ENCODE measurements at places on chromosomes 5 and 9. TPM values are rescaled to one million over a fixed set of nuclear protein-coding genes. Genes with fewer than 3 reads are reported as not detected.

Gene PCSK5
- 27.0 TPM for total RNA-seq

DNA sequence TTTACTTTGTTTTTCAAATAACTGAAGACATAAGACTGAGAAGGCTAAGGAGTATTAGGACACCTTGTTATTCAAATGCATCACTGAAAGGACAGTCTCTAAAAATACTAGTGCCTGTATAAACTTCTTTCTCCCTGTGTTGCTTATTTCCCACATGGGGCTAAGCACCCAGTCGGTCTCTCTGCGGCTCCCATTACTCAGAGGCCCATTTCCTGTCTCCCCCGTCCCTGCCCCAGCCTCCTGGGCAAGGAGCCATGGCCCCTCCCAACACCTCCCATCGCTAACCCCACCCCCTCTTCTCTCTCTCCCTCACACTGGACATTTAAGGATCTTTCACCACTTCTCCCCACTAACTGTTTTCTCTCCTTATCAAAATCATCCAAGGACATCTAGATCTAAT, 81.9 kb downstream of the EBF1 start:
- H3K27me3 ChIP-seq: no peaks in the 10 kb centered on the region
- H3K36me3 ChIP-seq: no peaks in the 10 kb centered on the region
- DNase-seq: peak; percentile 44
- peak overlapping the region; percentile 7 for H3K27ac ChIP-seq
- peaks cover 22% of the 10 kb centered on the region for H3K4me1 ChIP-seq

Gene NTRK2
- 2.8 TPM for total RNA-seq

- H3K4me1 ChIP-seq: no peaks in the 10 kb centered on the region
- no peaks in the 10 kb centered on the region for H3K36me3 ChIP-seq
- H3K27ac ChIP-seq: no peak overlapping the region
- DNase-seq: no peak
- H3K27me3 ChIP-seq: no peaks in the 10 kb centered on the region
These were observed 274.7 kb downstream of the CETN3 start for GRCh38 chr5:90134892-90135291.

GRCh38 chr5:77628840-77629508, 9.5 kb downstream of the OTP start:
- H3K36me3 ChIP-seq: no peaks in the 10 kb centered on the region
- peak overlapping the region; percentile 47 for H3K4me3 ChIP-seq
- H3K4me1 ChIP-seq: peaks cover 23% of the 10 kb centered on the region
- no peak overlapping the region for H3K27ac ChIP-seq

DNA sequence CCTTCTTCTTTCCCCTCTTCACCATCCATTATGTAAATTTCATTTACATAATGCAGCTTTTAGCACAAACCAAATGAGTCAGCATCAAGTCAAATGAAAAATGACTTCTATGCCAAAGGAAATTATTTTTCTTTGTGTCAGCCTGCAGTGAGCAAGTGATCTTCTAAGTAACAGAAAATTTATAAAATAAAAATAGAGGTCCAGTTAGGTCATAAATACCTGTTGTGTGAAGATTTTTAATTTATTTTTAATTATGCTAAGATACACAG, 16.7 kb upstream of the THG1L start:
- H3K27ac ChIP-seq: no peak overlapping the region
- no peaks in the 10 kb centered on the region for H3K36me3 ChIP-seq
- H3K4me1 ChIP-seq: peaks cover 8% of the 10 kb centered on the region
- H3K27me3 ChIP-seq: no peaks in the 10 kb centered on the region
- DNase-seq: no peak

DNA sequence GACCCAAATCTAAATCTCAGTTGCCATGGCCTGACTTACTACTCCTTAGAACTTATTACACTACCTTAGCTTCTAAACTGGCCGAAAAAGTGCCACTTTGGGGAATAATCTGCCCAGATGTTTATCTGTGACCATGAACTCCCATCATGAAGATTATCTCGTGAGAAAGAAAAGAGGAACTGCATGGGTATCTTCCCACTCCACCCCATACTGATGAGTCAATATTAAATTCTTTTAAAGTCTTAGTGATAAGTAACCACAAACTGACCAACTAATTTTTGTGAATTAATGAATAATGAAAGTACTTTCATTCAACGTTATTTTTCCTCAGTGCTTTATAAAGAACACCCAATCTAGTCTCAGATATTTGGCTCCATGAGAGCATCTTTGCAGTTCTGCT, 493.5 kb downstream of the EBF1 start:
- H3K27ac ChIP-seq: no peak overlapping the region
- no peak for DNase-seq
- H3K36me3 ChIP-seq: no peaks in the 10 kb centered on the region
- no peaks in the 10 kb centered on the region for H3K27me3 ChIP-seq
- no peak overlapping the region for H3K4me3 ChIP-seq
- H3K4me1 ChIP-seq: no peaks in the 10 kb centered on the region

Gene TICAM2
- 0.30 TPM for total RNA-seq

DNA sequence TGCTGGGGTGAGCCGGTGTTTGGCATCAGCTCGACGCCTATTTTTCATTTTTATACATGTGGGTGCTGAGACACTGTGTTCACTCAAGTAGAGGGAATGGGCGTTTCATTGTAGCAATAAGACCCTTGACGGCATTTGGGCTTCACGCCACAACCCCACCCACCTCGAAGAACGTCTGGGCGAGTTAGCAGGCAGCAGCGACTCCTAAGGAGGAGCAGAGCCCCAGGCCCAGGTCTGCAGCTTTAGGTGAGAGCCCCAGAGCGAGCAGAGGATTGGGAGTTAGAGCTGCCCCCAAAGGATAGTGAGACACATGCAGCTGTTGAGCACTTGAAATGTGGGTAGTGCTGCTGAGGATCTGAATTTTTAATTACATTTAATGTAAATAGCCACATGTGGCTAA, 1.6 kb upstream of the ZFP62 start:
- no peak for DNase-seq
- H3K4me1 ChIP-seq: peaks cover 9% of the 10 kb centered on the region
- no peak overlapping the region for H3K4me3 ChIP-seq
- H3K27ac ChIP-seq: no peak overlapping the region

DNA sequence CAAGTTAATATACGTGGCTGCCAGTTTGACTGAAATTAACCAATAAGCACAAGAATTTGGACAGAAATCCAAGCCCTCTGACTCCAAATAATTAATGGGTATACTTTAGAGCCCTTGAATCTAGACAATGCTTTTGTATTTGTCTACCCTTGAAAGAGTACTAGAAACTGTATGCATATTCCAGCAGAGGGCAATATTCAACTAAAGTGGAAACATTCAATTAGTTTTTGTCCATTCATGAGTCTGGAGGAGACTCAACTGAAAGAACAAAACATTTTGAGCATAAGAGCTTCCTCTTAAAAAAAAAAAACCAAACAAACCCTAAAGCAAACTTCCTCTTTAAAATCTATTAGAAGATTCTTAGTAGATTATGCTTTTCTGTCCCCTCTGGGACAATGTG, 157.8 kb downstream of the ARHGEF28 start:
- H3K27me3 ChIP-seq: no peaks in the 10 kb centered on the region
- peaks cover 5% of the 10 kb centered on the region for H3K4me1 ChIP-seq
- no peaks in the 10 kb centered on the region for H3K36me3 ChIP-seq
- H3K4me3 ChIP-seq: no peak overlapping the region

DNA sequence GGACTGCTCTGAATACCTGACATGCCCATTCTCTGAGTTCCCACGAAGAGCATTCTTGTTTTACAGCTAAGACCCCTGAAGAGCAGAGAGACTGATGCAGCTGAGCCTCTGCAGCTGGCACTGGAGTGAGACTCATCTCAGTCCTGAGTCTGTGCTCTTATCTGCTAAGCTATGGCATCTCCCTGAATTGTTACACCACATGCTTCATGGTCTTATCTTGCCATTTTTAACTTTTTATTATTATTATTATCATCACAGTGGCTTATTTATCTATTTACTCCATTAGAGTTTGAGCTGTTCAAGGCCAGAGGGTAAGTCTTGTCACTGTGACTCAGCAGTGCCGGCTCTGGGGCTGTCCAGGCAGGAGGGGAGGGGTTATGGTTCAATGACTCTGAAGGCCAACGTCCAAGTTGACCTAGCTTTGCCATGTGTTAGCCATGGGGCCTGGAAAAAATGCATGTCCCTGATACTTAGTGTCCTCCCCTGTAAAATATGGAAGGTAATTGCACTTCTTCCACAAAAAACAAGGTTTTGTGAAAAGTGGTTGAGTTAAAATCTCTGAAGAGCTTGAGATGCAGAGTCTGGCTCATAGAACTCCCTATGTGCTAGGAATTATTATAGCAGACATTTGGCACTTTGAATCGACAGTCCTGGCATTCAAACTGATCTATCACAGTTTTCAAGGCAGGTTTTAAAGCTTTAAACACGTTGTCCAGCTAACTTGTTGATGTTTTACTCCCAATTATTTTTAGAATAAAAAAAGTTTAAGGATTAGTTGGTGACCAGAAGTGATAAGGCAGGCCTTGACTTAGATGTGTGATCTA, 94.6 kb downstream of the ALDH1A1 start:
- no peak overlapping the region for H3K27ac ChIP-seq
- DNase-seq: no peak
- no peaks in the 10 kb centered on the region for H3K36me3 ChIP-seq
- H3K4me3 ChIP-seq: no peak overlapping the region
- H3K27me3 ChIP-seq: no peaks in the 10 kb centered on the region

Gene MRPS30
- 54.9 TPM for total RNA-seq

Gene ZNF608
- 53.9 TPM for total RNA-seq

DNA sequence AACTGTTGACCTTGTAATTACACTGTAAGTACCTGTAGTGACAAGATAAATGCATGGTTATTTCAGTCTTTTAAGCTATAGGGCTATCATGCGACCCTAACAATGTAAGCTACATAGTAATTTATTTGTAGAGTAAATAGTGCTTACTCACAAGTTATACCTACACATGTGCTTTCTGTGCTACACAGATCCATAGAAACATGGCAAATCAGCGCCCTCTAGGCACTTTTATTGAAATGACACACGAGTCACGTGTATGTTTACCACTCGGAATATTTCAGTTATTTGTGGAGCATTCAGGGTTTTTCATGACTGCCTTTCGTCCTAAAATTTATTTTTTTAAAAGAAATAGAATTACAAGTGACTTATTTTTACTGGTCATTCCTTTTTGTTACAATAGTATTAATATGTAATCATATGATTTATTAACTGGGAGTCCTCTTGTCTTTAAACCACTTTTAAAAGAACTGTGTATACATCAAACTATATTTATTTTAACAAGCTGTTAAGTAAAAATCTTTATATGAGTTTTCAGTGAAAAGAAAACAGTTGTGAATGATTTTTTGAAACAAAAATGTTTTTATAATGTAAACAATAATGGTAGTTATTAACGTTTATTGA, 1242.3 kb upstream of the WWC1 start:
- no peaks in the 10 kb centered on the region for H3K4me1 ChIP-seq
- no peaks in the 10 kb centered on the region for H3K36me3 ChIP-seq
- no peaks in the 10 kb centered on the region for H3K27me3 ChIP-seq
- H3K27ac ChIP-seq: no peak overlapping the region
- H3K4me3 ChIP-seq: no peak overlapping the region
- peak; percentile 25 for DNase-seq

- H3K4me3 ChIP-seq: no peak overlapping the region
- H3K27ac ChIP-seq: no peak overlapping the region
- H3K4me1 ChIP-seq: no peaks in the 10 kb centered on the region
- DNase-seq: no peak
- peaks cover 35% of the 10 kb centered on the region for H3K36me3 ChIP-seq
- H3K27me3 ChIP-seq: no peaks in the 10 kb centered on the region
These were observed 7.3 kb upstream of the ROPN1L start for GRCh38 chr5:10434392-10434791.

- no peak for DNase-seq
- H3K27me3 ChIP-seq: no peaks in the 10 kb centered on the region
- H3K36me3 ChIP-seq: no peaks in the 10 kb centered on the region
- peaks cover 25% of the 10 kb centered on the region for H3K4me1 ChIP-seq
- peak overlapping the region; percentile 90 for H3K4me3 ChIP-seq
- peak overlapping the region; percentile 88 for H3K27ac ChIP-seq
These were observed 432 bp downstream of the STARD4 start for GRCh38 chr5:111511831-111512374.

Gene UGT3A1
- total RNA-seq: not detected

Gene TMOD1
- 12.6 TPM for total RNA-seq

Gene CAMLG
- 13.6 TPM for total RNA-seq

DNA sequence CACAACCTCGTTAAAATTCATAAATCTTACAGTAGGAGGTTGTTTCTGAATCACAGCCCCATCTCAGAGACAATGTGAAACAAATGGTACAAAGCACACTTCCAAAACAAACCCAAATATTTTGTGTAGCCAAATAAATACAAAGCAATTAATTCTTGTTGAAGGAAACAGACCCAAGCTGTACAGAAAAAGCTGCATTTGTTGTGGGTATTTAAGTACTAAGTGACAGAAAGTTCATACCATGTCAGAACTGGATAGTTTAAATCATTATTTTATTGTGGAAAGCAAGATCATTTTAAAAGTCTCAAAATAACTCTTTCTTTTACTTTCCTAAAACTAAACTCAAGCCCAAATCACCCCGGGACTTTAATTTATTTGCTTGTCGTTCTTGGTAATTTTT, 570.7 kb downstream of the ELAVL2 start:
- H3K4me3 ChIP-seq: no peak overlapping the region
- no peaks in the 10 kb centered on the region for H3K36me3 ChIP-seq
- H3K27ac ChIP-seq: no peak overlapping the region
- no peaks in the 10 kb centered on the region for H3K27me3 ChIP-seq

Gene ARHGEF39
- total RNA-seq: 0.30 TPM

- H3K27me3 ChIP-seq: no peaks in the 10 kb centered on the region
- no peak for DNase-seq
- H3K36me3 ChIP-seq: no peaks in the 10 kb centered on the region
- no peak overlapping the region for H3K4me3 ChIP-seq
- H3K4me1 ChIP-seq: no peaks in the 10 kb centered on the region
These were observed 335.3 kb upstream of the TLE4 start for GRCh38 chr9:79236466-79236865.

Gene ABO
- 37.0 TPM for total RNA-seq

GRCh38 chr9:95757439-95757838, 118.1 kb upstream of the ERCC6L2 start:
- no peaks in the 10 kb centered on the region for H3K27me3 ChIP-seq
- H3K4me3 ChIP-seq: no peak overlapping the region
- no peaks in the 10 kb centered on the region for H3K4me1 ChIP-seq
- peak overlapping the region; percentile 22 for H3K27ac ChIP-seq

- H3K27ac ChIP-seq: no peak overlapping the region
- H3K4me3 ChIP-seq: no peak overlapping the region
- no peaks in the 10 kb centered on the region for H3K27me3 ChIP-seq
These were observed 105.3 kb downstream of the VAV2 start for GRCh38 chr9:133886563-133887501.

- peaks cover 41% of the 10 kb centered on the region for H3K4me1 ChIP-seq
- no peak for DNase-seq
- H3K27me3 ChIP-seq: peaks cover 37% of the 10 kb centered on the region
- H3K36me3 ChIP-seq: no peaks in the 10 kb centered on the region
- no peak overlapping the region for H3K4me3 ChIP-seq
- no peak overlapping the region for H3K27ac ChIP-seq
These were observed 2.3 kb downstream of the NKX2-5 start for GRCh38 chr5:173232499-173233346.
